ENCODE measurements at places on chromosomes 6 and 20.

GRCh38 chr20:9574181-9574580, 59.8 kb downstream of the LAMP5 start:
- no peak for DNase-seq

DNA sequence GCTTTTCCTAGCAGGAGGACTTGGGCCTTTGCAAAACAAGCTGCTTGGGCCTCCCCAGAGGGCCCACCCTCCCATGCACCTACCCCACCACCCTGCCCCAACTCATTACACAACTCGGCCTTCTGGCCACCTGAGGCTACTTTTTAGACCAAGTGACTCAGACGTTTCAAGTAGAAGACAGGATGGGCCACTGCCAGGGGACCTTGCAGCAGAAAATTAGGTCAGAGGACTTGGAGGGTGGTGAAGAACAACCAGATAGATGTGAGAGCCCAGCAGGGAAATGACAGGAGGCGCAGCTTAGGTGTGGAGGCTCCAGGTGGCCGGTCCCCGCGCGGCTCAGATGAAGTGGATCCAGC, 1.4 kb downstream of the PPP1R3D start:
- no peak for DNase-seq

DNA sequence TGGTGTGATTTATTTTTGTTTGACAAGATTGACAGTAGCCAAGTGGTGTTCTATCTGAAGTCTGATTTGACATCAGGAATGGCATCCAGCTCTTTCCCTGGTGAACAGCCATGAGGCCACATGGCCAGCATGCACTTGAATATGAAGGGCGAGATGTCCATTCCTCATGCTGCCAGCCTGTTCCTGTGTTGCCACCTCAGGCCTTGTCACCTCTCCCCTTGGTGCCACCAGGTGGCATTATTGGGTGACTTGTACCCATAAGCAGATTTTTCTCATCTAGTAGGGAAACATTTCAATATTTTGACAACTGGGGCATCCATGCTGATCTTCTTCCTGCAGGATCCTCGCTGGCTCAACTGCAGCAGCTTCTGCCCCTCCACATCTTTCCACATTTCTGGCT, 199.1 kb downstream of the ERMARD start:
- DNase-seq, result no peak

GRCh38 chr6:111737065-111737521, 131.4 kb upstream of the TRAF3IP2 start:
- no peak for DNase-seq

DNA sequence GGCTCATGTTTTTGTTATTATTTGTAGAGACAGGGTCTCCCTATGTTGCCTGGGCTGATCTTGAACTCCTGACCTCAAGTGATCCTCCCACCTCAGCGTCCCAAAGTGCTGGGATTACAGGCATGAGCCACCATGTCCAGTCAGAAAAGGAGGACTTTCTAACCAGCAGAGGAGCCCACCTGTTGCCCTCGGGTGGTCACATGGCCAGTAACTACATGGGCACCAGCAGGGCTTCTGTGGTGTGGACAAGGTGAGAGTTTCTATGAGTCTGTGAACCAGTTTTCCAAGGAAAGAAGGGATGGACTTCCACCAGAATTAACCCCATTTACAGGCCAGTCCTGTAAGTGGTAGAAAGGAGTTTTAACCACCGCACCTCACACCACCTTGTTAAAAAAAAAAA, 125.4 kb downstream of the RIN2 start:
- no peak for DNase-seq

DNA sequence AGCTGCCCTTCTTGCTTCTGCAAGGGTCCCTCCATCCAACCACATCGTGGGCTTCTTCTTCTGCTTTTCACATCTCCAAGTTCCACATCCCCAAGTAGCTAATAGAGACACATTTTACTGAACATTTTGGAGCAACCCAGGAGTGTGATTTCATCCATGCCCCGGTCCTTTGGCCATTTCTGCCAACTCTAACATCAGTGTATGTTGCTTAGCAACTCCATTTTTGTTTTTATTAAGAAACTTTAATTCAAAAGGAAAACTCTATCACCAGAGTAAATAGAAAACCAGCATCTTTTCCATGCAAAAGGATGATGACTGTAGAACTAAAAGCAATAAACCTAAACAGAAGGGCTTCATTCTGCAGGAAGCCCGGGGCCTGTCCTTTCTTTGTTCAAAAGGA, 32.7 kb upstream of the SULF2 start:
- no peak for DNase-seq

DNA sequence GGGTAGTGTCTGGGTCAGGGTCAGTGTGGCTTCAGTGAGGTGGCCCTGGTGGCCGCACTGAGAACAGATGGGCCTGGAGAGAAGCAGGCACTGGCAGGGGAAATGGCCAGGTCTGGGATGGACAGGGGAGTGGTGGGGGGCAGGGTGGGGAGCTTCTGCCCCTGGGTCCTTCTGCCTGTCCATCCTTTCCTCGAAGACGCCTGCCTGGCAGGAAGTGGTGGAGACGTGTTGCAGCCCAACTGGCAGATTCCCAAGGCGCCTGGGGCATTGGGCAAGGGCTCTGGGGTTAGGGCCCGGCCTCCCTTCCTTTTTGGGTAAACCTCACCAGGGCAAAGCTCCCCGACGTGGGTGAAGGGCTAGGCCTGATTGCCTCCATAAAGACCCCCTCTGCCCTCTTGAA, 10.4 kb downstream of the SRC start:
- DNase-seq, result no peak

DNA sequence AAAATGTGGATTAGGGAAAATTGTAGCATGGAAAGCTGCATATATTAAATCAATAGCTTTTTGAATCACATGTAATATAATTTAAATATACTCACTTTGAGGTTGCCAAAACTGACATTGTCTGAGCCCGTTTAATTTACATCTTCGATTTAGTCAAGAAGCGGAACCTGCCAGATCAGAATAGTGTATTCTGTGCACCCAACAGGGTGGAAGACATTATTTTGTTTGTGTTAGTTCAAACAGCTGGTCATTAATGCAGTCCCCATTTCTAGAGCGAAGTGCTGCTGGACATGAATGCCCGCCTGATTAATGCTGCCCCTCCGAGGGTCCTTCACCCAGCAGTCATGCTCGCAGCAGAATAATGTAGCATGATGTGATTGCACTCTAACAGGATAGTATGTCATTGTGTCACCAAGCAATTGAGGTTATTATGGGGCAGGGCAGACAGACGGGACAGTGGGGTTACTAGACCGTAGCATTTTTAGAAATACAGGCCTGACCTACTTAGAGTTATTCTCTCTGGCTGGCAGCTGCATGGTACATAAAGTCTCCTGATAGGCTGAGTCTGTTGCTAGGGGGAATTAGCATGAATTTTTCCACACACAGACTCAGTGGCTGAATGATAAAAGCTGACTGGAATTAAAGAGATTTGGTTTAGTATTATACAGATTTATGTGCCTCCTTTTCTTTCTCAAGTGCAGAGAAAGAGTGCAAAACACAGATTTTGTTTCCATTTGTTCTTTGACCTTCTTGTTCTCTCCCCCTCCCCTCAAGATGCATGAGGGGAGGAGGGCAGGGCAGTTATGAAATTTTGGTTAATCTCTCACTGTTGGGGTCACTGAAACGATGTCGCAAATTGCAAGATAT, 147.1 kb downstream of the PRL start:
- DNase-seq, result no peak

DNA sequence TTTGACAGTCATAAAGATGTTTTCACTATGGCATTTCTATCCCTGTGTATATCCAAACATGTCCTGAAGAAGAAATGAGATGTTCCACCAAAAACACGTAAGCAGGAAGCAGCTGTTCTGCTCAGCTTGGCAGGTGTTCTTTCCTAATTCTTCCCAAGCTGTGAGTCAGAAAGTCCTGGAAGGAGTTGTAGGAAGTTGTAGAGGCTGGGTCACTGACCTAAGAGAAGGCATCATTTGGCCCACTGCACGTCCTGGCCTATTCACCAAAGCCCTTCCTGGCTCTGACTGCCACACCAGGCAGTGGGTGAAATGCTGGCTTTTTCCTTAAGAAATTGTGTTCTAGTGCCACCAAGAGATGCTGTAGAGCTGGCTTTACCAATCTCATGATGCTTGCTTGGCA, 40.3 kb downstream of the STX11 start:
- no peak for DNase-seq

DNA sequence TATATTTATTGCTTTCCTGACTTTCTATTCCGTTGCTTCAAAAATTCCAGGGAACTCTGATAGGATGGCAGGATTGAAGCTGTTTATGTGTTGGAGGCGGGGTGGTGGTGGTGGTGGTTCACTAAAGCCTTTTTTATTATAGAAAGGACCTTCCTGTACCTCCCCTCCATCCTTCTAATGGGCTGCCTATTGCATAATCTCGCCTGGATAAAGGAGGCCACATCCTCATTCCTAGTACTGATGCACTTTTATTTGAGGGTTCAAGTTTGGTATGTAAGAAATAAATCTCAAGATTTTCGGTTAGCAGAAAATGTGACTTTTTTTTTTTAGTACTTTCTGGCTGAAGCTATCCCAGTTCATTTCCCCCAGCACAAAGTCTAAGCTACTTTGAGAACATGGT, 18.7 kb upstream of the CTAGE9 start:
- no peak for DNase-seq

DNA sequence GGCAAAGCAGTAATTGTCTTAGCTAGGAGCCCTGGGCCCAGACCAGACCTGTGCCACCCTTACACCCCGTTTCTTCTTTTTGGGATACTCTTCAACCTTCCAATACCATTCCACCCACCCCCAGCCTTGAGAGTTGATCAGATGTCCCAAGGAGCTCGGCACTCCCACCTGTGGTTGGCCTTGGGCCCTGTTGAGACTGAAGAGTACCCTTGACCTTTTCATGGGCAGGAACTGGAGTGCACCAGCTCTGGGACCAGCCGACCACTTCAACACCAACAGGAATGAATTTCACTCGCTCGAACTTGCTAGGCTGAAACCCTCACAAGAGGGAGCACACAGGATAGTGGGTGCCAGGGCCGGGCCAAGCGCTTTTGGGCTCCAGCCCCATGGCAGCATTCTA, 273.6 kb downstream of the PHACTR1 start:
- no peak for DNase-seq

- DNase-seq, result no peak
Observed at GRCh38 chr6:14537030-14537429, 419.5 kb downstream of the CD83 start.

DNA sequence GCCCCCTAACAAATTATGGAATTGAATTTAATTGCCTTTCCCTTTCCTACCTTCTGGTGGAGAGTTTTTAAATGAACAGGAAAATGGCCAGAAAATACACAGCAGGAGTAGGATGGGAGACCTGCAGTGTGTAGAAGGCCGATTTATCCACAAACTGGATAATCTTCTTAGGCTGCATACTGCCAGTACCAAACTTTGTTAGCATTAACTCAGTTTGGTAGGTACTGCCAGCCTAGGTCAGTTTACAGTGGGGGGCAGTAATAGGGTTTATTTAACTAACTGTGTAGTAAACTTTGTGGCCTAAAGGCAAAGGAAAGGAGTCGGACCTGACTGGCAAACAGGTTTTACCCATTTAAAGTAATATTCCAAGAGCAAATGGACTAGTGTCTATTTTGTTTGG, 4.6 kb downstream of the NCOA3 start:
- DNase-seq, result no peak

GRCh38 chr20:43431134-43431519, 26.6 kb upstream of the SRSF6 start:
- DNase-seq, result no peak

GRCh38 chr20:25547999-25548398, 37.3 kb downstream of the NINL start:
- no peak for DNase-seq

- DNase-seq, result no peak
Observed at GRCh38 chr6:166430269-166430668, 47.5 kb upstream of the MPC1 start.

- no peak for DNase-seq
Observed at GRCh38 chr6:4102687-4103244, 23.8 kb upstream of the FAM217A start.

DNA sequence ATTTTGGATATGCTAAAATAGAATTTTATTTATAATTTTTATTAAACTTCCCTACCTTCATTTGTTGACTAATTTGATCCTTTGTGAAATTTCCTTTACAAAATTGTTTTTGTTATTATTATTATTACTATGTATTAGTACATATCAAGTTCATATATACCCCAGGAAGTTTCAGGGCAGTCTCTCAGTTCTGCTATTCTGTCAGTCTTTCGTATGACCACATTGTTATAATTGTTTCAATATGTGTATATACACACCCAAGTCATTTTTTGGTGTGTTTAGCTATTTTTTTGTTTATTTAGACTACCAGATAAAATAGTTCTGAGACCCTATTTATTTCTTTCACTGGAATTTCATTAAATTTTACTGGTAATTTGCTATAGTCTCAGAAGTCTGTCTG, 72.1 kb downstream of the NKAIN2 start:
- DNase-seq, result no peak

DNA sequence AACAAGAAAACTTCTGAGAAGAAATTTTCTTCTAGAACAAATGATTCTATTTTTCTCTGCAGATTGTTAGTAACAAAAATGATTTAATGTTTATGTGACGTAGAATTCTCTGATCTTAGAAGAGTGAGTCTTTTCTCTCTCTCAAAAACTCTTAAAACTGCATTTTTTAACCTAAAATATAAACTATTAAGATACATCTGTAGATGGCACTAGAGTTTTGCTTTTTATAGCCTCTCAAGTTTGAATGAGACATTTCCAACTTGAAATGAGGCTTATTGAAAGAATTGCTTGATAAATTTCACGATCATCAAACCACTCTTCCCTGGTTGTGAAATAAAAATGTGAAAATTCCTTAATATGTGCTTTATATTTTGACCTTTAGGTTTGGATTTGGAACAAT, 53.8 kb downstream of the PHF3 start:
- DNase-seq, result no peak

DNA sequence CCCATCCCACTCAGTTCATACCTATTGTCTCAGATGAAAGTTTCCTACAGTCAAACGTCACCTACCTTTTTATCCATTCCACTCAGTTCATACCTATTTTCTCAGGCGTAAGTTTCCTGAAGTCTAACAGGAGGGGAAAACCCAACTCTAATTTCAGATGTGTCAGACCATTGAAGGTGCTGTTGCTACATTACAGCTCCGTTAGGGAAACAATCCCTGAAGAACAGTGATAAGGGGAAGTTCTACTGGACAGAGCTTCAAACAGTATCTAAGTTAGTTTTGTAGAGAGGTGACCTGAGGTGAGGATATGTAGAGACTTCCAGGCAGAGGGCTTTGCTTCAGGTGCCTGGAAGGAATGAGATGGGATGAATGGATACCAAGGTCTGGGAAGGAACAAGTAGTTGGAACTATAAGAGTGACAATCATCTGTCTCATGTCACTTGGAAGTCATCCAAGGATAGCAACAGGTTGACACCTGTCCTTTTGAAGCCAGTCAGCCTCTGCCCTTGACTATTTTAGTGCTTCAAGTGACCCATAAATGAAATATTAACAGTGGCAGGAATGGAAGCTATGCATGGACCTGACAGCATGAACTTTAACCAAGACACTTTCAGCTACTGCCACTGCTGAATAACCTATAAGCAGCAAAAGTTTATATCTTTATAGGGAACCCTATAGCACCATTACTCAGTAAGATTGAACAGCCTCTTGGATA, 191.6 kb upstream of the MOCS1 start:
- no peak for DNase-seq

- DNase-seq, result no peak
Observed at GRCh38 chr6:119957195-119957594, 607.6 kb upstream of the MAN1A1 start.

- no peak for DNase-seq
Observed at GRCh38 chr6:24925661-24926060, 10.1 kb downstream of the RIPOR2 start.
